Esophagus squamous epithelium (tissue), 5 donors: ENCODE measurements at places on chromosomes 7 and 10. TPM values are rescaled to one million over a fixed set of nuclear protein-coding genes. Genes with fewer than 3 reads are reported as not detected.

DNA sequence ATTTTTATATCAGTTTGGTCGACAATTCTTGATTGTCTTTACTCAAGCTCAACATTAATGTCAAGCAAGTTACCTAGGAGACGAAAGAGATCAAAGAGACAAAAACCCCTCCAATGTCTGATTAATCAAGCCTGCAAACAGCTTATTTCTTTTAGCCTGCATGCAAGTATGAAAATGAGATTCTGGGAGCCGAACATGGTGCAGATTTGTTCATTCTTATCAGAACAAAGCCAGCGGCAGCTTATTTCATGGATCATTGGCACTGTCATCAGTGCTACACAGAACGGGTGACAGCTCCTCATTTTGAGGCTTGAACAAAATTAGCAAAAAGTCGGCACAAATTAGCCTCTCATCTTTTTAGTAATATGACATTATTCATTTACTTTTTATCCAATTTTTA, 26.5 kb downstream of the FAM204A start:
- H3K27ac ChIP-seq, result no peak overlapping the region
- H3K4me3 ChIP-seq, result no peak overlapping the region
- H3K27me3 ChIP-seq, result no peaks in the 10 kb centered on the region
- DNase-seq, result no peak

DNA sequence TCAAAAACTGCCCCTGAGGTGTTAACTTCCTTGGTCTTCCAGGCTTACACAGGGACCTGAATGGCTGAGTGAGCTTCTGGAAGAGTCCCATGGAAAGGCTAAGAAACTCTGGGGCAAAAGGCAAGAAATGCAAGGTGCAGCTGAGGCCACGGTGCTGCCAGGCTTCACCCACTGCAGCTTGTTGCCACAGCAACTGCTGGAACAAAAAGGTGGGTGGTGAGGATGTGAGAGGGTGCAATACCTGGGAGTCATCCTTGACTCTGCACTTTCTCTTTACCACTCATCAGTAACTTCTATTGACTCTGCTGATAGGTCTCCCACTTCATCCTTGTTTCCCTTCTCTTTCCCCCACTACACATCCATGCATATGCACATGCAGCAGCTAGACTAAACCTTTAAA, 258.6 kb downstream of the BMPER start:
- no peak overlapping the region for H3K4me3 ChIP-seq
- no peaks in the 10 kb centered on the region for H3K27me3 ChIP-seq
- no peak overlapping the region for H3K27ac ChIP-seq
- no peaks in the 10 kb centered on the region for H3K4me1 ChIP-seq
- no peaks in the 10 kb centered on the region for H3K36me3 ChIP-seq

DNA sequence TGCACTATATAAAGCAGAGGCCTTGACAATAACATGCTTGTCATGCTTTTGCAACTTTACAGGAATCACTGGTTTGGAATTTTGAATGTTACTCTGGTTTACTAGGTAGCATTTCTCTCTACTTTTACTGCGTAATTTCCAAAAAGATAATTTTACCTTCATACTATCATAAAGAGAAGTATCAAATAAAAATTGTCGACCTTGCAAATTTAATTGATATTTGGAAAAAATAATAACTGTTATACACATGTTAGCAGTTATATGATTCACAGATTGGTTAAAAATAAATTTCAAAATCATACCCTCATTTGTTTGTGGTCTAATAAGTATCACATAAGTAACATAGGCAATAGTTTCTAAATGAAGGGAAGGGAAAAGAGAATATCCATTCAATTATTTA, 228.5 kb upstream of the CACNA2D1 start:
- no peaks in the 10 kb centered on the region for H3K36me3 ChIP-seq
- H3K4me3 ChIP-seq, result no peak overlapping the region
- no peaks in the 10 kb centered on the region for H3K27me3 ChIP-seq

- no peak for DNase-seq
- H3K27me3 ChIP-seq, result no peaks in the 10 kb centered on the region
- no peak overlapping the region for H3K27ac ChIP-seq
Measured at GRCh38 chr10:5818894-5819293, 5.7 kb upstream of the GDI2 start.

The WNT2 gene
- total RNA-seq, result not detected

The SPDYE5 gene
- total RNA-seq, result not detected

GRCh38 chr7:584122-584465, 64.4 kb upstream of the PDGFA start:
- no peak for DNase-seq
- H3K4me3 ChIP-seq, result peak overlapping the region; percentile 7
- H3K4me1 ChIP-seq, result no peaks in the 10 kb centered on the region
- no peaks in the 10 kb centered on the region for H3K36me3 ChIP-seq
- no peak overlapping the region for H3K27ac ChIP-seq

The HOXA5 gene
- 6.3 TPM for total RNA-seq

DNA sequence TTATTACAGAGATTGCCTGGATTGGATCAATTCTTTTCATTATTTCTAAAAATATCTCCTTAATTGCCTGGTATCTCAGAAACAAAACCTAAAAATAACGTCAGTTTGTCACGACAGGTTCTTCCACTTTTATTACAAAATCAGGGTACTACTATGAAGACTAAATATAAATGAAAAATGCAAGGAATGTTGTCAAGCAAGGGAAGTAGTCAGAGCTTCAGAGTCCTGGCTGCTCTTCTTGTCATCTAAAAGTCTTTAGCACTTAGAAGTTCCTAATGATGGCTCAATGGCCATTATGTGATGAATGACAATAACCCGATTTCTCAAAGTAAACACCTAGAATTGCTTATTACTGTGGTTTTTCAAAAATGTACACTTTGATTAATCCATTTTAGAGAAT, 192.2 kb downstream of the SEMA3A start:
- H3K4me1 ChIP-seq, result no peaks in the 10 kb centered on the region
- no peak overlapping the region for H3K4me3 ChIP-seq
- H3K27me3 ChIP-seq, result no peaks in the 10 kb centered on the region
- DNase-seq, result no peak
- H3K36me3 ChIP-seq, result no peaks in the 10 kb centered on the region
- no peak overlapping the region for H3K27ac ChIP-seq

GRCh38 chr10:74117738-74118137, 32.9 kb downstream of the AP3M1 start:
- no peak for DNase-seq
- no peaks in the 10 kb centered on the region for H3K27me3 ChIP-seq
- H3K27ac ChIP-seq, result no peak overlapping the region
- H3K36me3 ChIP-seq, result peaks cover 22% of the 10 kb centered on the region

DNA sequence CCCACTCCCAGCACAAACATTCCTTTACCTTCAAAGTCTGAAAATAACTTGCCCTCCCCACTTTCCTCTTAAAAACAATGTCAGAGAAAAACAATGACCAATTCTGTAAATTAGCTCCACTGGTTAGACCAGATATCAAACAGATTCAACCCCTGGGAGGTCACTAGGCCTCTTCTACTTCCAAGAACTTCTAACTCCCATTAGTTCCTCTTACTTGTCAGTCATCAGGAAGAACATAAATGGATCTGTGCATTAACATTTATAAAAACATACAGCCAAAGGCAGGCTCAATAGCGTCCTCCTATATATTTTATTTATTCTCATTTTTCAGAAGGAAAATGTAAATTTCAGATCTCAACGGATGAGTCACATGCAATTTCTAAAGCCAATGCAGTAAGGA, 2.2 kb downstream of the ELAPOR2 start:
- H3K4me3 ChIP-seq, result no peak overlapping the region
- peaks cover 6% of the 10 kb centered on the region for H3K4me1 ChIP-seq
- no peak for DNase-seq

The CNPY1 gene
- not detected for total RNA-seq

- H3K27ac ChIP-seq, result no peak overlapping the region
- no peaks in the 10 kb centered on the region for H3K27me3 ChIP-seq
- H3K36me3 ChIP-seq, result peaks cover 10% of the 10 kb centered on the region
- no peak for DNase-seq
- H3K4me3 ChIP-seq, result no peak overlapping the region
Measured at GRCh38 chr7:127578036-127578684, 7.2 kb downstream of the GCC1 start.

- DNase-seq, result no peak
- H3K27me3 ChIP-seq, result no peaks in the 10 kb centered on the region
- peak overlapping the region; percentile 79 for H3K27ac ChIP-seq
- no peak overlapping the region for H3K4me3 ChIP-seq
Measured at GRCh38 chr10:103763374-103764202, 91.8 kb downstream of the SH3PXD2A start.

The A1CF gene
- not detected for total RNA-seq

The AKR1C4 gene
- total RNA-seq, result not detected

GRCh38 chr10:94632954-94633353, 50.6 kb upstream of the CYP2C18 start:
- no peaks in the 10 kb centered on the region for H3K27me3 ChIP-seq
- no peak for DNase-seq
- H3K27ac ChIP-seq, result no peak overlapping the region
- H3K4me1 ChIP-seq, result no peaks in the 10 kb centered on the region

The ZNF727 gene
- total RNA-seq, result 0.29 TPM

GRCh38 chr7:18901351-18901750, 216.1 kb downstream of the TWIST1 start:
- H3K4me1 ChIP-seq, result no peaks in the 10 kb centered on the region
- H3K4me3 ChIP-seq, result no peak overlapping the region
- DNase-seq, result no peak

DNA sequence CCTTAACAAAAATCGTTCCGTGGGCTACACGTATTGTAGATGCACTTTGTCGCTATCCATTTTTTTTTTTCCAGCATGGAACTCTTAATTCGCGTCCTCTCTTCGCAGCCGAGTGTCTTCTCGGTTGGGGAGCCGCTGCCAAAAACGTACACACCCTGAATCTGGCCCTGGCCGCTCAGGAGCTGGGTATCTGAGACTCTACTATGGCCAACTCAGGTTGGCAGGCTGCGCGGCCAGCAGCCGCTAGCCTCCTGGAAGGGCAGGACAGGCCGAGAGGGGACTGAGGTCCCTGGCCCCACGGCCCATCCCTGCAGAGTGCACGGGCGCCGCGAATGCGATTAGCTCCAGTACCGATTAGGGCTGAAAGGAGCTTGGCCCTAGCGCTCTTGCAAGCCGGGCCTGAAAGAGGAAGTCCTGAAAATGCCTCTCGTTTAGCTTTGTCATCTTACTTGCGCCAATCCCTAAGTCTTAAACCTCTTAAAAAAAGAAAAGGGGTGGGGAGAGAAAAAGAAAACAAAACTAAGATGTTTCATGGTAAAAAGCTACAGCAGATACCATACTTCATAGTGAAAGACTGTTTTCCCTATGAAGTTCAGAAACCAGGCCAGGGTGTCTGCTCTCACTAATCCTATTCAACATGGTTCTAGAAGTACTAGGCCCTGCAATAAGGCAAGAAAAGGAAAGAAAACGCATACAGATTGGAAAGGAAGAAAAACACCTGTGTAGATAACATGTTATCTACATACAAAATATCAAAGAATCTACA, 113.2 kb upstream of the RHEB start:
- DNase-seq, result peak; percentile 6
- peak overlapping the region; percentile 84 for H3K4me3 ChIP-seq
- peaks cover 5% of the 10 kb centered on the region for H3K36me3 ChIP-seq
- H3K4me1 ChIP-seq, result no peaks in the 10 kb centered on the region

- H3K36me3 ChIP-seq, result no peaks in the 10 kb centered on the region
- no peaks in the 10 kb centered on the region for H3K27me3 ChIP-seq
- no peak overlapping the region for H3K4me3 ChIP-seq
Measured at GRCh38 chr10:132487241-132488135, 50.1 kb upstream of the INPP5A start.
